ENCODE measurements at places on chromosomes 4 and X. TPM values are rescaled to one million over a fixed set of nuclear protein-coding genes. Genes with fewer than 3 reads are reported as not detected.

Gene RHOXF2
- not detected for total RNA-seq

Gene ZNF157
- not detected for total RNA-seq

Gene CPE
- 1.5 TPM for total RNA-seq

Gene AKAP14
- not detected for total RNA-seq

Gene FRG1
- total RNA-seq: 37.9 TPM

Gene OTC
- not detected for total RNA-seq

Gene PNMA5
- not detected for total RNA-seq

Gene SLITRK4
- not detected for total RNA-seq

Gene LINC00632
- 1.3 TPM for total RNA-seq

Gene TBC1D19
- total RNA-seq: 3.8 TPM

Gene TECRL
- not detected for total RNA-seq
